ENCODE measurements at places on chromosomes 1 and 21. TPM values are rescaled to one million over a fixed set of nuclear protein-coding genes. Genes with fewer than 3 reads are reported as not detected.

DNA sequence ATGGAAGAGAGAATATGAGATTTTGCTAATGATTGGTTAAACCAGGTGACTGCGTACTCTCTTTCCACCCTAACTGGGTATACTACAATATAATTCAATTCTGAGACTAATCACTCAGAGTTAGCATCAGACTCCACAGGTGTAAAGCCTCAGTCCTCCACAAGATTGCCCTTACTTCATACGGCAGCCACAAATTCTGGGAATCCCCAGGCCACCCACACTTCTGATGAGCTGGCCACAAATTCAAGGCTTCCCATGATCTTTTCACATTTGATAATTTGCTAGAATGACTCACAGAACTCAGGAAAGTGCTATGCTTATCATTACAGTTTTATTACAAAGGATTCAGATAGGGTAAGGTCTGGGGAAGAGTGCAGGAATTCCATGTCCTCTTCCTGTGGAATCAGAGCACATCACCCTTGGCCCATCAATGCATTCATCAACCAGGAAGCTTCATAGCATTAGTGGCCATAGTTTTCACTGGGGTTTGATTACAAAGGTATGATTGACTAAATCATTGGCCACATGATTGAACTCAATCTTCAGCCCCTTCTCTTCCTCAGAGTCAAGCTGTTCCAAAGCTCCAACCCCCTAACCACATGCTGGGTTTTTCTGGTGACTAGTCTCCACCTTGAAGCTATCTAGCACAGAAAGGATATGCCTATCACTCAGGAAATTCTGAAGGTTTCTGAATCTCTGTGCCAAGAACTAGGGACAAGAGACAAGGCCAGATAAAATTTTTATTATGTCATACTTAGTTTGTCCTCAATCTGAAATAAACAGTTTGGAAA, 131.7 kb downstream of the HHIPL2 start:
- no peaks in the 10 kb centered on the region for H3K4me1 ChIP-seq
- no peaks in the 10 kb centered on the region for H3K36me3 ChIP-seq
- H3K27ac ChIP-seq = no peak overlapping the region

CHRM3 gene
- 2.3 TPM for polyA plus RNA-seq

DNA sequence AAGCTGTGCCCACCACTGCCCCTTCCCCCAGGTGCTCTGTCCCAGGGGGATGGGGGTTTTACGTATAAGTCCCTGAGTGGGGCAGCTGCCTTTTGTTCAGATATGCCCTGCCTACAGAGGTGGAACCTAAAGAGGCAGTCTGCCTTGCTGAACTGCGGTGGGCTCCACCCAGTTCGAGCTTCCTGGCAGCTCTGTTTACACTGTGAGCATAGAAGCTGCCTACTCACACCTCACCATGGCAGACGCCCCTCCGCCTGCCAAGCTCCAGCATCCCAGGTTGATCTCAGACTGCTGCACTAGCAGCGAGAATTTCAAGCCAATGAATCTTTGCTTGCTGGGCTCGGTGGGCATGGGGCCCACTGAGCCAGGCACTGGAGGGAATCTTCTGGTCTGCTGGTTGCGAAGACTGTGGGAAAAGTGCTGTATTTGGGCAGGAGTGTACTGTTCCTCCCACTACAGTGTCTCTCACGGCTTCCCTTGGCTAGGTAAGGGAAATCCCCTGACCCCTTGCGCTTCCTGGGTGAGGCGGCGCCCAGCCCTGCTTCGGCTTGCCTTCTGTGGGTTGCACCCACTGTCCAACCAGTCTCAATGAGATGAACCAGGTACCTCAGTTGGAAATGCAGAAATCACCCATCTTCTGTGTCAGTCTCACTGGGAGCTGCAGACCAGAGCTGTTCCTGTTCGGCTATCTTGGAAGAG, 17.6 kb upstream of the RWDD3 start:
- no peaks in the 10 kb centered on the region for H3K36me3 ChIP-seq
- no peak overlapping the region for H3K27ac ChIP-seq
- H3K4me3 ChIP-seq = no peak overlapping the region

GRCh38 chr1:3178279-3178678, 109.3 kb downstream of the PRDM16 start:
- H3K36me3 ChIP-seq = no peaks in the 10 kb centered on the region
- H3K27ac ChIP-seq = no peak overlapping the region
- peaks cover 33% of the 10 kb centered on the region for H3K27me3 ChIP-seq
- no peak for DNase-seq
- H3K4me3 ChIP-seq = no peak overlapping the region
- peaks cover 11% of the 10 kb centered on the region for H3K4me1 ChIP-seq

AUNIP gene
- polyA plus RNA-seq = 3.0 TPM

GRCh38 chr1:110875216-110875731, 2.3 kb downstream of the CD53 start:
- H3K4me3 ChIP-seq = peak overlapping the region; percentile 60
- peak overlapping the region; percentile 65 for H3K27ac ChIP-seq
- no peaks in the 10 kb centered on the region for H3K27me3 ChIP-seq
- DNase-seq = no peak
- H3K36me3 ChIP-seq = no peaks in the 10 kb centered on the region

DNA sequence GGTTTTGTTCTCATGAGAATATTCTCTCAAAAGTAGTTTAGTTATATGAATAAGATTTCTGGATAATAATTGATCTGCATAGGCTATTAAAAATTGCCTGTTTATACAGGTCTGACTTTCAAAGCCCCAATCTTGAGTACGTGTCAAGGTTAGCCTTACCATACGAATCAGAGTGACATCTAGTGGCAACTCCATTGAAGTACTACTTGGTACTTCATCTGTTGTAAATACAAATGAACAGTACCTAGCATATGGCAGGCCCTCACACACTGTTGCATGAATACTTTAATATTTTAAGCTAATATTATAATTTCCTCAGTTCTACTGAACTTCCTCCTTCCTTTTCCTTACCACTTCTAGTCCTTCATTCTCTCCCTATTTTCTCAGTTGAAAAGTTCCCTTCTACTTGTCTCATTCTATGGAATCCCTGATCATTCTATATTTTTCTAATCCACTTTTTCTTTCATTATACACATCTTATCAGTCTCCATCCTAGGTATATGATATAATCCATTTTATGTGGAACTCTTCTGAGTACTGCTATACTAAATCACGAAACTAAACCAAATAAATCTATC, 101.2 kb downstream of the AKT3 start:
- DNase-seq = peak; percentile 46
- H3K27ac ChIP-seq = no peak overlapping the region
- no peaks in the 10 kb centered on the region for H3K4me1 ChIP-seq

- no peaks in the 10 kb centered on the region for H3K36me3 ChIP-seq
- no peaks in the 10 kb centered on the region for H3K4me1 ChIP-seq
- DNase-seq = peak; percentile 56
- no peaks in the 10 kb centered on the region for H3K27me3 ChIP-seq
- no peak overlapping the region for H3K27ac ChIP-seq
- H3K4me3 ChIP-seq = no peak overlapping the region
These were observed 61.0 kb downstream of the WDR4 start for GRCh38 chr21:42818328-42818749.

DNA sequence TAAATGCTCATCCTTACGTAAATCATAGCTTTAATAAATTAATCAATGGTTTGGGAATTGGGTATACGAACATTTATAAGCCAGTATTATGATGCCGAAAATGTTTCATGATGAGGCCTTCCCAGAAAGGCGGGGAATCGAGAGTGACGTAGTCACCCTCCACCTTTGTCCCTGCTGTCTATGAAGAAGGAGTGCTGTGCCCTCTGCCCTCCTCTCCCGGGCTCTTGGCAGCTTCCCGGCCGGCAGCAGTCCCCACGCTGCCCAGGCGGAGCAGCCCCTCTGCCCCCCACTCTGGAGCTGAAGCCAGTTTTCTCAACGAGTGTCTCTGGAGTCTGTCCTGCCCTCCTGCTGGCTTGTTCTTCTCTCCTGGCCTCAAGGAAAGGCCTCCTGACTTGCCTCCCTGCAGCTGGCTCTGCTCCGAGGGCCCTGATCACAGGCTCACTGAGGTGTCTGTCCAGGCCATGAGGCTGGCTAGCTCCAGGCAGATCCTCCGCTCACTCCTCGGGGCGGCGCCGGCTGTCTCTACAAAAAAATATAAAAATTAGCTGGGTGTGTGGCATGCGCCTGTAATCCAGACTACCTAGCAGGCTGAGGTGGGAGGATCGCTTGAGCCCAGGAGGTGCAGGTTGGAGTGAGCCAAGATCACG, 150.7 kb upstream of the COL6A1 start:
- DNase-seq = no peak
- H3K27ac ChIP-seq = no peak overlapping the region
- H3K4me3 ChIP-seq = no peak overlapping the region
- no peaks in the 10 kb centered on the region for H3K4me1 ChIP-seq

DNA sequence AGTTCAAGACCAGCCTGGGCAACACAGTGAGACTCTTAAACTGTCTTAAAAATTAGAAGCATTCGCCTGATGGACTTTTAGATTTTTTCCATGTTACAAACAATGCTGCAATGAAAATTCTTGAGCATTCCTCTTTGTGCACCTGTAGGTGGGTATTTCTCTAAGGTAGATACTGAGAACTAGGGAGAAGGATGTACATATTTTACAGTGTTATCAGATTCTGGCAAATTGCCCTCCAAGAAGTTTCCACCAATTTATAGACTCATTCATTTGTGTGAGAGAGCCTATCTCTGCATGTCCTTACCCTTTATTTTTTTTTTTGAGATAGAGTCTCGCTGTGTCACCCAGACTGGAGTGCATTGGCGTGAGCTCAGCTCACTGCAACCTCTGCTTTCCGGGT, 12.3 kb upstream of the LEFTY2 start:
- H3K27ac ChIP-seq = no peak overlapping the region
- H3K27me3 ChIP-seq = peaks cover 4% of the 10 kb centered on the region
- H3K4me3 ChIP-seq = no peak overlapping the region
- DNase-seq = no peak
- no peaks in the 10 kb centered on the region for H3K36me3 ChIP-seq

GRHL3 gene
- polyA plus RNA-seq = 0.27 TPM

DNA sequence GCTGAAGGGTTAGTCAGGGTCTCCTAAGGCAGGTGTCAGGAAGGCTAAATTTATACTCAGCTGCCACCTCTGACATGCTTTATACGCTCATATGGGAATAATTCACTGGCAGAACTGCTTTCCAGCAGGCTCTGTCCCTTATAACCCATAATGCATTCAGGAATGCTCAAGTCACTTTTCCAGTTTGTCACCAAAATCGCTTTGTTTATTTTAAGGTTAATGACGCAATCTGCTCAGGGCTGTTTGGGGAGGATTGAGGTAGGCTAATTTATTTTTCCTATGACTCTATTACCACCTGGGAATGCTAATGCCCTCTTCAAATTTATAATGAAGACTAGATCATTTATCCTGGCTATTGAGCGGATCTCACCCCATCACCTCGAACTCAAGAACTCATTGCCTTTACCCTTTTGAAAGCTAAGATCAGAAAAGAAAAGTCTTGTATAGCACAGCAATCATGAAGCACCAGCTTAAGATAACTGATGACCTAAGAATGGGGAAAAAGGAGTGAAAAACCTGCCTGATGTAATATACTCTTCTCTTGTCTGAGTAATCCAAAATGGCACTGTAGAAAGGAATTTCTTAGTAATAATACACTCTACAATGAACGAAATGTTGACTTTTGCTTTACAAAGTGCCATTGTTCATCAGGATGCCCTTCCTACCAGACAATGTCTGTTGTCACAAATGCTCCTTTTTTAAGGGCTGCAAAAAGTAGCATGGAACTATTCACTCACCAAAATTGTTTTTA, 97.9 kb upstream of the EXO1 start:
- no peak overlapping the region for H3K4me3 ChIP-seq
- no peaks in the 10 kb centered on the region for H3K27me3 ChIP-seq
- H3K36me3 ChIP-seq = no peaks in the 10 kb centered on the region
- H3K4me1 ChIP-seq = no peaks in the 10 kb centered on the region
- no peak overlapping the region for H3K27ac ChIP-seq

GRCh38 chr1:202643397-202644218, 66.6 kb downstream of the SYT2 start:
- H3K4me3 ChIP-seq = peak overlapping the region; percentile 17
- peaks cover 100% of the 10 kb centered on the region for H3K27me3 ChIP-seq
- peak; percentile 82 for DNase-seq

AADACL3 gene
- polyA plus RNA-seq = not detected

TRAF3IP3 gene
- 3.4 TPM for polyA plus RNA-seq

IQGAP3 gene
- polyA plus RNA-seq = 26.7 TPM

IGSF3 gene
- 52.4 TPM for polyA plus RNA-seq

- DNase-seq = no peak
- H3K27ac ChIP-seq = peak overlapping the region; percentile 60
These were observed 11.0 kb downstream of the PRKCZ start for GRCh38 chr1:2061065-2061778.

DNA sequence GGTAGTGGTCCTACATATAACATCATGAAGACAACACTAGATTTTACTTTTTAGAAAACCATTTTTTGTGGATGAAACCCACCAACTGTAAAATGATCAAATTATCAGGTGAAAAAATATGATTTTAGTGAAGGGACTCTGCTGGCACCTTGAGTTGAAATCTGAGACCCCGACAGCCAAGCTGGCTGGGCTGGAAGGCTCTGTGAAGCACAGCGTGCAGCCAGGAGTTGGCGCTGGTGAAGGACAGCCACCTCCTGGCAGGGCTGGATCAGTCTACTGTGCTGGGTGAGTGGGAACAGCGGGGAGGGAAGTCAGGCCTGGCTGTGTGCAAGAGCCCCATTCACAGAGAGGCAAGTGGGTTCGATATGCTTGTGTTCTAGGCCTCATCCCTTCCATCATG, 47.9 kb downstream of the DDAH1 start:
- no peak overlapping the region for H3K4me3 ChIP-seq
- DNase-seq = no peak
- no peak overlapping the region for H3K27ac ChIP-seq
- no peaks in the 10 kb centered on the region for H3K27me3 ChIP-seq
- no peaks in the 10 kb centered on the region for H3K36me3 ChIP-seq

DNA sequence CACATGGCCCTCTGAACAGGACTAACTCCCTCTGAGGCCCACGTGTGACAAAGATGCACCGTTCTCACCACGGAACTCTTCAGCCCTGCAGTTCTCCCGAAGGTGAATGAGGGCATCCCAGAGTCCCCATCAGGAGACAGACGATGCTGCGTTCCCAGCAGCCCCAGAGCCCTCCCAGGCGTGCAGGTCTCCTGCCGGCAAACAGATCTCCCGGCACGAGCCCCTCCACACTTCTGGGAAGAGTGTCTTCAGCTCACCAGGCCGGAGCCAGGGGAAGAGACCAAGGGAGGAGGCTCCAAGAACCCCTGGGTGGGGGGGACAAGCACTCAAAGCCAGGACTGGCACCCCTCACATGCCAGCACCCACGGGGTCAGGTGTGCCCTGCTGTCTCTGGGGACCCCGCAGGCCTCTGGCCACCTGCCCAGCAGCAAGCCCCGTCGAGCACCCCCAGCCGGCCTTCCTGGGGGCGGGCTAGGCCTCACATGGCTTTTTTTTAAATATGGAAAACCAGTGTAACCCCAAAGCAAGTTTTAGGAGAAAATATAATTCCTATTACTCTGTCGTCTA, 45.1 kb upstream of the TRAPPC10 start:
- H3K27ac ChIP-seq = no peak overlapping the region
- H3K36me3 ChIP-seq = peaks cover 64% of the 10 kb centered on the region
- DNase-seq = no peak
- no peaks in the 10 kb centered on the region for H3K4me1 ChIP-seq
- no peaks in the 10 kb centered on the region for H3K27me3 ChIP-seq

RAB3B gene
- polyA plus RNA-seq = 0.52 TPM

TTC39A gene
- polyA plus RNA-seq = 12.1 TPM

GRCh38 chr1:155012776-155013602, 10.4 kb downstream of the ZBTB7B start:
- peaks cover 97% of the 10 kb centered on the region for H3K4me1 ChIP-seq
- no peak overlapping the region for H3K4me3 ChIP-seq
- no peaks in the 10 kb centered on the region for H3K27me3 ChIP-seq
- H3K36me3 ChIP-seq = peaks cover 50% of the 10 kb centered on the region

All from left lung (tissue), 14 donors.